ENCODE measurements at places on chromosomes 12 and 14.

DNA sequence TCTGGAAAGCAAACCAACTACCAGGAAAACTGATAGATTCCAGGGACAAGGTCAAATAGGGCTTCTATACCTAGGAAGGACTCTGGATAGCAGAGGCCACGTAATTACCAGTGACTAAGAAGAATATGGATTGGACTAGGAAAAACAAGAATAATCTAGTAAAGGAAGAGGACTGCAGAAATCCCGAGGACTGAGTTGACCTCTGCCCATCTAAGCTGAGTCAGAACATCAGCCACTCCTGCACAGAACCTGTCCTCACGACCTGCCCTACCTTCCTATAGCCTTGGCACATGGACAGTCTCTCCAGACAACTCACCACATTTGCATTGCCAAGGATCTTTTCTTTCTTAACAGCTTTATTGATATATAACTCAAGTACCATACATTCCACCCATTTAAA, 2.3 kb downstream of the OR6J1 start:
- DNase-seq: no peak

GRCh38 chr12:1553536-1553935, 40.8 kb downstream of the FBXL14 start:
- DNase-seq: no peak

DNA sequence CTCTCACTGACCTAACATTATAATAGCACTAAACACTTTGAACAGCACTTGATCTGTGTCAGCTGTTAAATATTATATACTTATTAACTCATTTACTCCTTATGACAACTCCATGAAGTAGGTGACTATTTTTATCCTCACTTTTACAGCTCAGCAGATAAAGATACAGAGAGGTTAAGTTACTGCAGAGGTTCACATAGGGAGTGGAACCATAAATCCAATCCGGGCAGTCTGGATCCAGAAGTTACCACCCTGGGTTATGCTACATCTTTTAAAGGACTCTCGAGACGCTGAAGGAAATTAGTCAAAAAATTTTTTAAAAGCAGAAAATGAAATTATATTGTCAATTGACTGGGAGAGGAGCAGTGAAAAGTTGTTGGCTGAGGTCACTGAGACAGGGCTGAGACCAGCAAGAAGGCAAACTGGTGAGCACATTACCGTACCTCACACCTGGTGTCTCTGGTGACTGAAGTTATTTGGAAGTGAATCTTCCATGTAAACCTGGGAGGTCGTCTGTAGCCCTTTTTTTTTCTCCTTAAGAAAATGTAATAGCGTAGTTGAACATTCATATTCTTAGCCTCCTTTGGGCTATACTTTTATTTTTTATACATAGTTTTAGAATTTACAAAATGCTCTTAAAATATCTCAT, 1.2 kb upstream of the RIMKLB start:
- DNase-seq: no peak

- no peak for DNase-seq
Observed at GRCh38 chr12:31018790-31019505, 54.7 kb upstream of the DDX11 start.

DNA sequence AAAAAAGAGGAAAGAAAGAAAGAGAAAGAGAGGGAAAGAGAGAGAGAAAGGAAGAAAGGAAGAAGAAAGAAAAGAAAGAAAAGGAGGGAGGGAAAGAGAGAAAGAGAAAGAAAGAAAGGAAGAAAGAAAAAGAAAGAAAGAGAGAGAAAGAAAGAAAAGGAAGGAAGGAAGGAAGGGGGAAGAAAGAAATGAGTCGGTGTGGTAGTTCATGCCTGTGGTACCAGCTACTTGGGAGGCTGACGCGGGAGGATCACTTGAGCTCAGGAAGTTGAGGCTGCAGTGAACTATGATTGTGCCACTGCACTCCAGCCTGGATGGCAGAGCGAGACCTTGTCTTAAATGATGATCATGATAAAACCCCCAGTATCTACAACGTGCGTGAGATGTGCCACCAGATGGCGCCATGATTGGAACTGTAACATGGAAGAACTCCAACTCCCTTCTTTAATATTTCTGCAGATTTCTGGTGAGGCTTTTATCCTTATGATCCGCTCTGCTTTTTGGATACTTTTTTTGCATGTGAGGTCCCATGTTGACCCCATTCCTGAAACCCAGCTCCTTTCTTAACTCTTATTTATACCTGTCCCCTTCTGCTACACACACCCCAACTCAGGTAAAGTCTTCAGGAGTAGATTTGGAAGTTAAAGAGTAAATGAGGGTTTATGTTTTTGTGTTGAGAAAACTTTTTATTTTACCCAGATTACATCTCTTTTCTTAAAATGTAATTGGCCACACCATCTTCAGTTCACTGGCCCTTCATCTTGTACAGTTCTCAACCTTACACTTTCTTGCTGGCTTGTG, 25.6 kb downstream of the RNASE10 start:
- peak; percentile 4 for DNase-seq

GRCh38 chr12:53267999-53268629, at the start of gene ESPL1:
TSS of gene ESPL1 (plus strand) at chr12:53268299. CDS start at chr12:53268767, 468 bp downstream.
- DNase-seq: peak; percentile 23

DNA sequence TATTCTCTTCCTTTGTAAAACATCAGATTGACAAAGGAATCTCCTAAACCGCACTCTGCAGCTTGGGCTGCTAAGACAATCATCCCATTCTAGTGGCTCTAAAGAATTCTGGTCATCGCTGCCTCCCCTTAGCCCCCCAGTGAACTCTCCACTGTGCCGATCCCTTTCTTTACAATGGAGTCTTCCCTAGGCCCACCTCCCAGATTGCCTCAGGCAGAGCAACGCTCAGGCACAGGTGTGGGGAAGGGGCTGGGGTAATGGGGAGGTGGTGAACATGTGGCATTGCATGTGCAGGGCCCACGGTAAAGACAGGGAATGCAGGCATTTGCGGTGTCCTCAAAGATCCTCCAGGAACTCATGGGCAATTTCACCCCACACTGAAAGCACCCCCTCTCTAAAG, 86.3 kb downstream of the PLEKHG3 start:
- no peak for DNase-seq

GRCh38 chr14:20698018-20698329, 9.4 kb downstream of the ANG start:
- no peak for DNase-seq

GRCh38 chr14:21498540-21499526, 12.3 kb downstream of the METTL3 start:
- peak; percentile 50 for DNase-seq
